ENCODE measurements at places on chromosomes 6 and 20. TPM values are rescaled to one million over a fixed set of nuclear protein-coding genes. Genes with fewer than 3 reads are reported as not detected.

IL17F gene
- not detected for total RNA-seq

- no peaks in the 10 kb centered on the region for H3K4me1 ChIP-seq
- H3K27me3 ChIP-seq: peaks cover 33% of the 10 kb centered on the region
Measured at GRCh38 chr6:33915134-33915533, 111.3 kb upstream of the MLN start.

GRCh38 chr20:59386809-59387208 is 86.4 kb downstream of the EDN3 start:
- no peak for DNase-seq
- no peaks in the 10 kb centered on the region for H3K36me3 ChIP-seq
- H3K27me3 ChIP-seq: peaks cover 2% of the 10 kb centered on the region
- no peak overlapping the region for H3K4me3 ChIP-seq
- H3K4me1 ChIP-seq: peaks cover 29% of the 10 kb centered on the region

KIF25 gene
- total RNA-seq: 1.6 TPM

DNA sequence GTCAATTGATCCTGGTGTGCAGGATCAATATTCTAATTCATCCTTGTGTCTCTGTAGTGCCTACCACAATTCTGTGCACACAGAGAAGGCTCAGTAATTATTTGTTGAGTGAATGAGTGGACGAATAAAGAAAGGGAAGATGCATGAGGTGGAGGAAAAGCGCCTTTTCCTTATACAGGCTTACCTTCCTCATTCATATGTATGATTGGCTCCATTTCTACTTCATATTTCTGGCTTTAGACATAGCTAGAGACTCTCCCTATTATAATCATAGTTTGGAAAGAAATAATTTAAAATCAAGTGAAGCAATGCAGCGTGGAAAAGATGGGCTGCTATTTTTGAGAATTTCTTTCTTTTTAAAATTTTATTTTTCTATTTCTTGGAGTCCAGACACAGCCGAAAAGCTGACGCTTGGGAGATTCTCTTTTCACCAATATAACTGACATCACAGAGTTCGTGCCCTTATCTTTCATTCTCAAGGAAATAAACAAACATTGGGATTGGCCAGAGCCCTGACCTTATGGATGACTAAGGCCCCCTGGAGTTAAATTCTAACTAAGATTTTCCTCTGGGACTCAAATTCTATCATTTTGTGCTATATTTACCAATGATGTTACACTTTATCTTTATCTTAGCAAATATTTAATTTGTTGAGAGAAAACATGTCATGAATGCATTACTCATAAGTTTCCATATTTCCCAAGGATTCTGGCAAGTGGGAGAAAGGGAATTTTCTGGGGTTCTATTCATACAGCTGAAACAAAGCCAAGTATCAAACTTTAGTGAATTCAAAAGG is 48.1 kb downstream of the PRL start:
- peaks cover 22% of the 10 kb centered on the region for H3K4me1 ChIP-seq
- H3K27ac ChIP-seq: no peak overlapping the region
- no peak for DNase-seq
- H3K4me3 ChIP-seq: no peak overlapping the region
- H3K27me3 ChIP-seq: no peaks in the 10 kb centered on the region
- H3K36me3 ChIP-seq: peaks cover 3% of the 10 kb centered on the region

VWA7 gene
- total RNA-seq: 1.6 TPM

GMPR gene
- 4.0 TPM for total RNA-seq

All from mesothelial cell of epicardium (in vitro differentiated cells).